Karpas-422 (cell line): ENCODE measurements at places on chromosomes 5 and 9. TPM values are rescaled to one million over a fixed set of nuclear protein-coding genes. Genes with fewer than 3 reads are reported as not detected.

The ADAMTS13 gene
- 0.34 and 1.3 TPM in 2 replicates for total RNA-seq

The SPATA31A3 gene
- total RNA-seq = not detected in 2 replicates

The TRIM36 gene
- 2.5 and 4.1 TPM in 2 replicates for total RNA-seq

The SPATA31E1 gene
- not detected in 2 replicates for total RNA-seq

The TNFSF8 gene
- 17.9 and 19.6 TPM in 2 replicates for total RNA-seq

The SPINK7 gene
- not detected in 2 replicates for total RNA-seq

The ORM2 gene
- total RNA-seq = not detected in 2 replicates

- H3K36me3 ChIP-seq = no peaks in the 10 kb centered on the region
- H3K27ac ChIP-seq = no peak overlapping the region
- no peak overlapping the region for H3K4me3 ChIP-seq
- DNase-seq = no peak
- H3K27me3 ChIP-seq = no peaks in the 10 kb centered on the region
Observed at GRCh38 chr5:135824541-135825041, 9.9 kb upstream of the SLC25A48 start.

DNA sequence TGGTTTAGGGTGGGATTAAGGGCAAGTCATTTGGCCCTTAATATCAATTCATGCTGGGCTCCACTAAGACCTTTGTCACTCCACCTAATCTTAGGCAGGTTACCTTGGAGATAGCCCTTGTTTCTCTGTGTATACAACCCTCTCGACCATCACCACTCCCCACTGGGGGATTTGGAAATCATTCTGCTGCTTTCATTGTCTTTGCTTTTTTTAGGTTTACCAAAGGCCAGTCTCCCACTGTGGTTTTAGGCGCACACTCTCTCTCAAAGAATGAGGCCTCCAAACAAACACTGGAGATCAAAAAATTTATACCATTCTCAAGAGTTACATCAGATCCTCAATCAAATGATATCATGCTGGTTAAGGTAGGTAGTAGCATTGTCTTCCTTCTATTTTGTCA lies 6.2 kb downstream of the GZMK start:
- no peaks in the 10 kb centered on the region for H3K4me1 ChIP-seq
- H3K27ac ChIP-seq = no peak overlapping the region
- H3K36me3 ChIP-seq = no peaks in the 10 kb centered on the region
- H3K27me3 ChIP-seq = no peaks in the 10 kb centered on the region

GRCh38 chr9:128894764-128895163 lies 12.8 kb downstream of the LRRC8A start:
- H3K36me3 ChIP-seq = no peaks in the 10 kb centered on the region
- H3K27ac ChIP-seq = no peak overlapping the region
- H3K4me3 ChIP-seq = no peak overlapping the region
- no peaks in the 10 kb centered on the region for H3K27me3 ChIP-seq
- DNase-seq = no peak

GRCh38 chr5:156411185-156411613 lies 84.2 kb downstream of the SGCD start:
- H3K27me3 ChIP-seq = no peaks in the 10 kb centered on the region
- no peaks in the 10 kb centered on the region for H3K4me1 ChIP-seq
- no peaks in the 10 kb centered on the region for H3K36me3 ChIP-seq
- H3K27ac ChIP-seq = no peak overlapping the region

GRCh38 chr5:143331956-143332355 lies 71.5 kb downstream of the NR3C1 start:
- H3K36me3 ChIP-seq = peaks cover 67% of the 10 kb centered on the region
- no peaks in the 10 kb centered on the region for H3K27me3 ChIP-seq
- H3K4me1 ChIP-seq = peaks cover 45% of the 10 kb centered on the region
- H3K4me3 ChIP-seq = no peak overlapping the region
- DNase-seq = no peak

DNA sequence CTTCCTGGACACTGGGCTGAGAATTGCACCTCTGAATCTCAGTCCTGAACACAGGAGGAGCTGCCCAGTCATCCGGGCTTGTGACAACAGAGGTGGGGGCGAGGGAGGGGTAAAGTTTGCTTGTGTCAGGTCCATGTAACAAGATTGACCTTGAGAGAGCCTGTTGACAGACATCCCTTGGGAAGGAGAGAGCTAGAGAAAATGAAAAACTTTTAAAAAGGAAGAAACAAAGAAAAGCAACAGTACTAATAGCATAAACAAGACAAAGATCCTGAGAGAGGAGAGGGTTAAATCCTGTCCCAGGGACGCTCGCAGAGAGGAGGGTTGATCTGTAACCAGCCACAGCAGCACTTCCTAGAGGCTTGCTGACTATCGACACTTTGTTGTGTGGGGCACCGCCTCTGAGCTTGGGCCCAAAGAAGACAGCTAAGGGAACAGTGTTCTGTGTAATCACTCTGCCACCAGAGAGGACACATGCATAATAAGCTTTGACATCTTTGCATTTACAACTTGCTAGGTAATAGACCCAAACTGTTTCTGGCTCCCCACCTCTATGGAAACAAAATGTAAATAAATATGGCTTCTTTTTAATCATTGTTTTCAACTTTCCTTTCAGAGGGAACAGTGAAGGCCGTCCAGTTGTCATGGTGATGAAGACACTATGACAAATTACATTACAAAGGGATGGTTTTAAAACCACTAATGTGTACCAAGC lies 363.7 kb downstream of the CSNK1G3 start:
- H3K4me1 ChIP-seq = peaks cover 7% of the 10 kb centered on the region; the same call in 1 of the 2 replicates
- no peaks in the 10 kb centered on the region for H3K27me3 ChIP-seq
- H3K36me3 ChIP-seq = no peaks in the 10 kb centered on the region
- no peak for DNase-seq

DNA sequence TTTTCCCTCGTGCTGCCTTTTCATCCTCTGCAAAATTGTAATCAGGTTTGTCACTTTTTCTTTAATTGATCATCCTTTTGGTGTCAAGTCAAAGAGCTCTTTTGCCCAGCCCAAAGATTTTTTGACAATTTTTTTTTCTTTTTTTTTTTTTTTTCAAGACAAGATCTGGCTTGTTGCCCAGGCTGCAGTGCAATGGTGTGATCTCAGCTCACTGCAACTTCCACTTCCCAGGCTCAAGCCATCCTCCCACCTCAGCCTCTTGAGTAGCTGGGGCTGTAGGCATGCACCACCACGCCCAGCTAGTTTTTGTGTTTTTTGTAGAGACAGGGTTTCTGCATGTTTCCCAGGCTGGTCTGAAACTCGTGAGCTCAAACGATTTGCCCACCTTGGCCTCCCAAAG lies 36.7 kb downstream of the CDK7 start:
- H3K27me3 ChIP-seq = no peaks in the 10 kb centered on the region
- peaks cover 42% of the 10 kb centered on the region for H3K36me3 ChIP-seq
- no peak overlapping the region for H3K27ac ChIP-seq
- H3K4me1 ChIP-seq = peaks cover 21% of the 10 kb centered on the region
- H3K4me3 ChIP-seq = no peak overlapping the region

- H3K27me3 ChIP-seq = no peaks in the 10 kb centered on the region
- no peak overlapping the region for H3K27ac ChIP-seq
- no peaks in the 10 kb centered on the region for H3K36me3 ChIP-seq
Observed at GRCh38 chr5:171850324-171850947, 64.8 kb downstream of the SMIM23 start.

GRCh38 chr5:122447879-122448278 lies 135.8 kb downstream of the SNCAIP start:
- no peaks in the 10 kb centered on the region for H3K36me3 ChIP-seq
- no peak overlapping the region for H3K4me3 ChIP-seq
- no peak overlapping the region for H3K27ac ChIP-seq

- no peak overlapping the region for H3K27ac ChIP-seq
- no peak overlapping the region for H3K4me3 ChIP-seq
- no peaks in the 10 kb centered on the region for H3K36me3 ChIP-seq
Observed at GRCh38 chr5:133222979-133223378, 171.2 kb downstream of the HSPA4 start.

DNA sequence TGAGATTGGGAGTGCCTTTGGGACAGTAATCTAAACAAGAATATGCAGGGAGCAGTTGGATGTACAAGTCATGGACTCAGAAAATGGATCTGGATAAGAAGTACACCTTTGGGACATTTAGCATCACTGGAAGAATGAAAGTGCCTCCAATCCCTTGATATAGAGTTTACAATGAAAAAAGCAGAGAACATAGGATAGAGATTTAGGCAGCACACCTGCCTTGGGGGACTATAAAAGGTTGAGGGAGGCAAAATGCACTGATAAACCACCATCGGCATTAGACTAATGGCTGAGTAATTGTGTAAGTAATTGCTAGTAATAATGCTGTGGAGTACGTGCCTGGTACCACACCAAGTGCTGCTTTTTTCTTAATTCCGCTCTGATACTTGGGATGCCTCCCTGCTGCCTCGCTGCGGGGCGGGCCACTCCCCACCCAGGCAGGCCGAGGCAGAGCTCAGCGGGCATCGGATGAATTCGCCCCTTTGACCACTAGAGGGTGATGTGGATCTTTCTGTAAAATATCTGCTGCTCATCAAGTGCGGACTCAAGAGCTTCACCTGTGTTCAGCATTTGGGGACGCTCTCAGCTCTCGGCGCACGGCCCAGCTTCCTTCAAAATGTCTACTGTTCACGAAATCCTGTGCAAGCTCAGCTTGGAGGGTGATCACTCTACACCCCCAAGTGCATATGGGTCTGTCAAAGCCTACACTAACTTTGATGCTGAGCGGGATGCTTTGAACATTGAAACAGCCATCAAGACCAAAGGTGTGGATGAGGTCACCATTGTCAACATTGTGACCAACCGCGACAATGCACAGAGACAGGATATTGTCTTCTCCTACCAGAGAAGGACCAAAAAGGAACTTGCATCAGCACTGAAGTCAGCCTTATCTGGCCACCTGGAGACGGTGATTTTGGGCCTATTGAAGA lies 99.9 kb downstream of the ANKRD18B start:
- H3K27me3 ChIP-seq = no peaks in the 10 kb centered on the region
- no peaks in the 10 kb centered on the region for H3K4me1 ChIP-seq
- no peak overlapping the region for H3K27ac ChIP-seq
- DNase-seq = peak; percentile 92
- no peaks in the 10 kb centered on the region for H3K36me3 ChIP-seq

GRCh38 chr9:33785914-33786313 lies 9.4 kb upstream of the PRSS3 start:
- H3K36me3 ChIP-seq = no peaks in the 10 kb centered on the region
- H3K4me3 ChIP-seq = peak overlapping the region; percentile 40
- DNase-seq = peak; percentile 78
- no peak overlapping the region for H3K27ac ChIP-seq
- no peaks in the 10 kb centered on the region for H3K27me3 ChIP-seq

DNA sequence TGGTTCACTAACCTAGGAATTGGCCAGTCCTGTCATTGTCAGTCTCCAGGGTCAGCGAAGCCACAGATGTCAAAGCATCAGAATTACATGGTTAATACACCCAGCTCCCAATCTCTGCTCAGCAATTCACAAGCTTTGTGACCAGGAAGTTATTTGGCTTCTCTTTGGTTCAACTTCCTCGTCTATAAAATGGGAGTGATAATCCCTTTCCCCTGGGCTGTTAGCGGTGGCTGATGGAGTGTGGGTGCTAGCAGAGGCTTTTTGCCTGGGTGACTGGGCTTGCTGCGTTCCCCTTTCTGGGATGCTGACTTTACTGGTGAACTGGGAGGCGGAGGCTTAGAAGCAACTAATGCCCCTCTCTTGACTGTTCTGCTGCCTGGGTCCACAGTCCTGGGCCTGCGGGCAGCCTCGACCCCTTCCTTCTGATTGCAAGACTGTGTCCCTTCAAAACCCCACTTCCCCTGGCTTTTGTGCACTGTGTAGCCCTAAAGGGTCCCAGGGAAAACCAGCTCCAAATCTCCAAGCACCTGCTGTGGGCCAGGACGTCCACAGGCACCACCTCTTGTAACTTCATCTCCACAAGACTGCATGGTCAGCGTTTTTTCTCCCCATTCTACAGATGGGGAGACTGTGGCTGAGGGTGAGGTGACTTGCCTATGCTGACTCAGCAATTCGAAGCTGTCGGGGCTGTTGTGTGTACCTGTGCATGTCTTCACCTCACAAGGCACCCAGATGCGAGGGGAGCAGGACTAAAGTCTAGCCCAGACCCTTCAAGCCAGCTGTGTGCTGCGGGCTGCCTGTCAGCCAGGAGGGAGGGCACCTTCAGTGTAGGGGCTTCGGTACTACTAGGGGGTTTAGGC lies 45.2 kb upstream of the NEURL1B start:
- no peak for DNase-seq
- H3K36me3 ChIP-seq = no peaks in the 10 kb centered on the region
- no peak overlapping the region for H3K4me3 ChIP-seq
- H3K4me1 ChIP-seq = no peaks in the 10 kb centered on the region
- H3K27ac ChIP-seq = no peak overlapping the region

DNA sequence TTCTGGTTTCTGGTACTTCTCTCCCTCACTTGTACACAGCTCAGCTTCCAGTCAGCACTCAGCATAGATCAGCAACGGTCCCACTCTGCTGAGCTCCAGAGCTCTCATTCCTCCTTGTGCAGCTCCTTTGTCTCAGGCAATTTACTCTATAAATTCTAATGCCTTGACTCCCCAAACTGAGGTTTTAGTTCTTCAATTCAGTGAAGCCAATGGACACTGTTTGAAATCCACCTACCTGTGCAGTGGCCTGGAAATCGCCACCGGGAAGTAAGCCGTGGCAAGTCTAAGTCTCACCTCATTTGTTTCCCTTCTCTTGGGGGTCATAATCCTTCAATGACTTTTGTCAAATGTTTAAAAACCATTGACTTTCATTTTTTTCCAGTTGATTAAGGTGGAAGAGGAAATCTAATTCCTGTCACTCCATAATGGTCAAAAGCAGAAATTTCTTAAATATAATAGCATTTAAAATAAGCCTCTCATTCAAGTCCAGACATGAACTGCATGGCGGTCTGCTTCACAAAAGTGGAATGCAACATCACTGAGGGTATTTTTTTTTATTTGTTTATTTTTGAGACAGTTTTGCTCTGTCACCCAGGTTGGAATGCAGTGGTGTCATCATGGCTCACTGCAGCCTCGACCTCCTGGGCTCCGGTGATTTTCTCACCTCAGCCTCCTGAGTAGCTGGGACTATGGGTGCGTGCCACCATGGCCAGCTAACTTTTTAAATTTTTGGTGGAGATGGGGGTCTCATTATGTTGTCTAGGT lies 79.6 kb downstream of the C7 start:
- no peak overlapping the region for H3K4me3 ChIP-seq
- DNase-seq = no peak
- no peaks in the 10 kb centered on the region for H3K4me1 ChIP-seq

DNA sequence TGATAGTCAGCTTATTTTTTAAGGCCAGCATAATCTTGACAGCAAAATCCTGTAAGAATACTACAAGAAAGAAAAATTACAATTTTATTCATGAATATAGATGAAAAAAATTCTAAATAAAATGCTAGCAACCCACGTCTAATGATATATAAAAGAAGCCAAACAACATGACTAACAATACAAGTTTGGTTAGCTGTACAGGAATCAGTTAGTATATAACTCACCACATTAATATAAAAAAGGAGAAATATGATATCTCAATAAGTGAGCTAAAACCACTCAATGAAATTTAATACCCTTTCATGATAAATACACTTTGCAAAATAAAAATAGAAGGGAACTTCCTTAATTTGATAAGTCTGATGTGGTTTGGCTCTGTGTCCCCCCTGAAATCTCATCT lies 139.7 kb upstream of the MAN2A1 start:
- no peak overlapping the region for H3K27ac ChIP-seq
- H3K4me3 ChIP-seq = no peak overlapping the region
- no peak for DNase-seq
- H3K4me1 ChIP-seq = peaks cover 6% of the 10 kb centered on the region
